Left cardiac atrium (tissue), 4 donors: ENCODE measurements at places on chromosomes 7 and 10.

DNA sequence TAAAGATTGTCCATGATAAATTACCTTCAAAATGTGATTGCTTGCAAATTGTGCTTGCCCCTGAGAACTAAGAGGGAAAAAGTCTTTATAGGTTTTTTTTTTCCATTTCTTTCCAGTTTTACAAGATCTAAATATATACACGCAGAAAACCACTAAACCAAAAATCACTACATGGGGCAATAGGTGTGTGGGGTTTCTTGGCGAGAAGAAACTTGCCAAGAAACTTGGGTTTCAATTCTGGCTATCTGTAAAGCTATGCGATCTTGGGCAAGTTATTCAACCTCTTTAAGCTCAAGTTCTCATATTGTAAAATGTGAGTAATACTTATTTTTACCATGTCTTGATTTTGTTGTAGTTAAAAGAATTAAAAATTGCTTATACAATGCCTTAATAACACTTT, 17.0 kb downstream of the CUBN start:
- DNase-seq, result no peak

- DNase-seq, result no peak
Observed at GRCh38 chr10:123160311-123160980, 6.2 kb downstream of the BUB3 start.

- DNase-seq, result peak; percentile 70
Observed at GRCh38 chr7:26199301-26200037, 1.1 kb downstream of the HNRNPA2B1 start.

- no peak for DNase-seq
Observed at GRCh38 chr7:151839451-151839921, 37.4 kb downstream of the PRKAG2 start.

DNA sequence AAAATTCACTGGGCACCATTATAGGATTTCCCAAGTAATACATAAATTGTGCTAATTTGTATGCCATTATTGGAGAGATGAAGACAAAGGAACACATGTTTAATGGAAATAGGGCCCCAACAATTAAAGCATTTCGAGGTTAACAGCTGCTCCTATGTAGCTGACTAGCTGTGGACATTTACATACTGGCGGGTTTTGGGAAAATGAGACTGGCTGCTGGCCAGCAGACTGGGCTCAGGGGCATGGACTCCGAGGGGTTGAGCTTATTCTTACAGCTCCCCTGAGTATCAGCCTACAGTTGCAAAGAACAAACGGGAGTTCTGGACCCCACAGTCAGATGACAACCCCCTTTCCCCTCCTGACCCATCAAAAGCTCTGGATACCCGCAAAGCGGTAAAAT, 91.9 kb upstream of the MYO3A start:
- no peak for DNase-seq

- DNase-seq, result peak; percentile 56
Observed at GRCh38 chr10:69449841-69450240, 1.4 kb upstream of the TSPAN15 start.

- no peak for DNase-seq
Observed at GRCh38 chr7:22861576-22861975, 38.9 kb upstream of the TOMM7 start.

GRCh38 chr7:77479536-77480088, 57.5 kb upstream of the PTPN12 start:
- no peak for DNase-seq

DNA sequence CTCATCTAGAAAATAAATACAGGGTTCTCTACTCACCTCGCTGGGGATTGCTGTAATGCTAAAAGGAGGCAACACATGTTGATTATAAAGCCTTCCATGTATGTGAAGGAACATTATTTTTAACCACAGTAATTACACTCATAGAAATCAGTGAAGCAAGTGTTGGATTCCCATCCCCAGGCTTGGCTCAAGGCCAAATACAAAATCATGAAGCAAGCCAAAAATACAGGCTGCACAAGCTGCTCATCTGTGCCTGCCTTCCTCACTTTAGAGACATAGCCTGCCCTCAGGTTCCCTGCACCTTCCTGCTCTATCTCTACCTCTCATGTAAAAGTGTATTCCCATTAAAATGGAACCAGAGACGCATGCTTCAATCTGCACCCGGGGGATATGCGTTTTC, 1077.1 kb upstream of the C7orf33 start:
- DNase-seq, result no peak

DNA sequence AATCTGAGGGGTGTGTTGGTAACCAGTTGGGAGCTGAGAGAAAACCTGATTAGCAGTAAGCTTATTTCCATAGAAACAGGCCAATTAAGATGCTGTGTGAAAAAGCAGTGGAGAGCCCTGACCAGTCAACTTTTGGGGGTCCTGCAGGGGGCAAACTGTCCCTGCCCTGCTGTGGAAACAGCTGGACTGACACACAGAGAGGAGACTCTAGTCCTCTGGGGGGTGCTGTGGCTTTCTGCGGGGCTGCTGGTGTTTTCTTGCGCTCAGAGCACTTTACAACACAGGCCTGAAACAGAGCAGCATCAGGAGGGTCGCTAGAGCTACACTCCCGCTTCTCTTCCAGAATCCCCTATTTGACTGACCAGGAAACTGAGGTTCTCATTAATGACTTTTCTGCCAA, 546.9 kb upstream of the GALNT17 start:
- no peak for DNase-seq

DNA sequence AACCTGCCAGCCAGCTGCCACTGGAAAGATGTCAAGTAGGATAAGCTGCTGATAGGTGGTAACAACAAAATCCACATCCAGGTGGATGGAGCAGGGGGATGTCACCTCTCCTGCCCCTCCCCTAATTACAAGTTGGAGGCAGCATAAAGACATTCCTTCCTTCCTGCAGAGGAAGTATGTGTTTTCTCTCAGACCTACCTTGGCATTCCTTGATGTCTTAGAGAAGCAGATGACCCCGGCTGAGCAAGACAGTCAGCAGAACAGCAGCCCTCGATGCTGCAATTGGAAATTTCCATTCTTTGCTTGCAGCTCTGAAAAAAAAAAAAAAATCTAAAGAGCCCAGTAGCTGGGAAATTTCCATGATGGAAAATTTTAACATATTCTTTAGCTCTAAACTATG, 137.5 kb upstream of the MKLN1 start:
- no peak for DNase-seq

DNA sequence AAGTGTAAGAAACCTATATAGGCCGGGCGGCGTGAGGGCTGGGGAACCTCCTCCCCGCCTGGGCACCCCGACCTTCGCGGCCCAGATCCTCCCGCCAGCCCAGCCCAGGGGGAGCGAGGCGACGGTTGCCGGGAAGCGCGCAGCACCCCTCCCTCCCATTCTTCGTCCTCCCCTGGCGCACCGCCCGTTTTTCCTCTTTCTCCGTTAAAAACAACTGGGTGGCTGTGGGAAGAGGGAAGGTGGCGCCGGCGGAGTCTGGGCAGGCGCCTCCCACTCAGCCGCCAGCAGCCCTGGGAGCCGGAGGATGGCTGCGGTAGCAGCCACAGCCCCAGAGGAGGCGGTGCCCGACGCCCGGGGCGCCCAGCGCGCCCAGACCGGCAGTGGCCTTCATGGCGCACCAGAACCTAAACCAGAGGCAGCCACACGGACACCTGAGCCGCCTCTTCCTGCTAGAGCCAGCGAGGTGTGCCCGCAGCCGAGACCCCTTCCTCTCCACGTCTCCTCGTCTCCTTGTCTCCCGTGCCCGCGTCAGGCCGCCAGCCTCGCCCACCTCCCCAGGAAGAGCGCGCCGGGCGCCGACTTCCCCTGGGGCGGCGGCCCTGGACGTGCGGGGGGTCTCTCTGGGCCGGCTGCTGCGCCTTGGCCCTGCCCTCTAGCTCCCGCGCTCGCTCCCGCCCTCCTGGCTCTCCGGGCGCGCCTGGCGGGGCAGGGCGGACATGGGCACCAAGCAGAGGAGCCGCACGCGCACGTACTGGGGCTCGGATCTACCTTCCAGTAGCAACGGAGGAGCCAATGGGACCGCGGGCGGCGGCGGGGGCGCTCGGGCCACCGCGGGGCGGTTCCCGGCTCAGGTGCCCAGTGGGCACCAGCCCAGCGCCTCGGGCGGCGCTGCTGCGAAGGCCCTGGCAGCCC, 32.8 kb upstream of the SFTPD start:
- DNase-seq, result peak; percentile 76

- no peak for DNase-seq
Observed at GRCh38 chr7:146146831-146147486, 30.4 kb downstream of the CNTNAP2 start.

- DNase-seq, result no peak
Observed at GRCh38 chr10:75223507-75223906, 12.2 kb downstream of the COMTD1 start.
